Neural crest cell (in vitro differentiated cells): ENCODE measurements at places on chromosomes 2 and 18. TPM values are rescaled to one million over a fixed set of nuclear protein-coding genes. Genes with fewer than 3 reads are reported as not detected.

CD28 gene
- total RNA-seq, result not detected in 2 replicates

ALKAL2 gene
- total RNA-seq, result 0.63 and 0.82 TPM in 2 replicates

DNA sequence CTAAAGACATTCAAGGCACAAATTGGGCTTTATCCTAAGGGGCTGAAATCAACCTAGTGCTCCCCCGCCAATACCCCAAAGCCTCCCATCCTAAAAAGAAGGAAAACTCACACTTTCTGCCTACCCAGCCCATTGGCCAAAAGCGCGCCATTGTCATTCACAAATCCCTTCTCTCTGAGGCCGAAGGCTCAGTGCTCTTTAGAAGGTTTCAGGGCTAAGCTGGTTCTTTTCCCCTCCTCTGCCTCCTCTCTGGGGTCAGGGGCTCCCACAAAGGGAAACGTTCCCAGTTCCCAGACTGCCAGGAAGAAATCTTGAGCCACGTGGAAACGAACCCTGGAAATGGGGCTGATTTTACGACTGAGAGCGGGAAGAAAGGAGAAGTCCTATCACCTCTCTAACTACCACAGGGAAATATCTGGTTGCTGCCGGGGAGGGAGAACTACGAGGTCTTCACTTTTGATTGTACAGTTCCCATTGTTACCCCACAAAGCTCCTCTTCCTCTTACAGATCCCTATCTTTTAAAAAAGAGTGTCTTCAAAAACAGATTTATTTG, 1.7 kb upstream of the SKOR2 start:
- peaks cover 8% of the 10 kb centered on the region for H3K4me1 ChIP-seq
- H3K27me3 ChIP-seq, result peaks cover 100% of the 10 kb centered on the region
- DNase-seq, result no peak
- H3K4me3 ChIP-seq, result no peak overlapping the region
- H3K27ac ChIP-seq, result no peak overlapping the region

- H3K27me3 ChIP-seq, result no peaks in the 10 kb centered on the region
- peaks cover 4% of the 10 kb centered on the region for H3K4me1 ChIP-seq
- no peak for DNase-seq
- H3K4me3 ChIP-seq, result no peak overlapping the region
- H3K27ac ChIP-seq, result no peak overlapping the region
Observed at GRCh38 chr2:9905413-9905812, 46.1 kb upstream of the GRHL1 start.

GRCh38 chr2:237625216-237625705, 2.1 kb upstream of the LRRFIP1 start:
- H3K4me3 ChIP-seq, result peak overlapping the region; percentile 83
- H3K4me1 ChIP-seq, result peaks cover 43% of the 10 kb centered on the region
- no peak for DNase-seq
- H3K36me3 ChIP-seq, result peaks cover 3% of the 10 kb centered on the region
- peaks cover 24% of the 10 kb centered on the region for H3K27me3 ChIP-seq

- H3K36me3 ChIP-seq, result peaks cover 29% of the 10 kb centered on the region
- no peak for DNase-seq
- no peaks in the 10 kb centered on the region for H3K27me3 ChIP-seq
- H3K4me3 ChIP-seq, result no peak overlapping the region
- no peak overlapping the region for H3K27ac ChIP-seq
Observed at GRCh38 chr2:62219407-62220159, 23.7 kb downstream of the B3GNT2 start.
